ENCODE measurements at places on chromosomes 5 and 9.

DNA sequence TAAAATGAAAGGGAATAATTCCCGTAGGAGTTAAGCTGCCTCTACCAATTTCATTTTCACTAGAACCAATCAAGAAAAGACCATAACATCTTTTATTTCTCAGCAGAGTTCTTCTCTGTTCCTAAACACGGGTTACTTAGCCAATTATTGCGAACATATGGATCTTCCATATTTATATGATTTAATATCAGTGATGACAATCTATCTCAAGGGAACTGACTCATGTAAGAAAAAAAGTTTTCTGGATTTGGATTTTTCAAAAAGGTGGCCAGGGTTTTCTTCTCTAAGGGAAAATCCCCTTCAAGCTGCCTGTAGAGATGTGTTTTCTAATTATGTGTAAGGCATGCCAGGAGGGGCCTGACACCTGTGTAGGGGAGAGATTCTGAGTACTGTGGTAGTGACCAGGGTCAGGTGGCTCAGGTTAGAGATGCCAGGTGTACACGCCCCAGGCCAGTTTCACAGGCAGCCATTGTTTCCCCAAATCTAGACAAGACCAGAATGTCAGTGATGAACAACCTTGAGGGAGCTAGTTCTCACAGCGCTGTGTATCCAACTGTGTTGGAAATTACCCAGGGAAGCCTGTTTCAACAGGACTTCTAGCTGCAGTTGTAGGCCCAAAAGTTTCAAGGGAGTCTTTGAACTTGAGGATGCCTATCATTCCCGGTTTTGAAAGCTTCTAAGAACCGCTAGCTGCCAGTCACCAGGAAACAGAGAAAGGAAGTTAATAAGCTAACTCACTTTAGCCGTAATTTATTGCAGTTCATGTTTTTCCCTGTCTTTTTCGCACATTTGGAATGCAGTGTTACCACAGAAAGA is 572.5 kb upstream of the RGMB start:
- no peak for DNase-seq

DNA sequence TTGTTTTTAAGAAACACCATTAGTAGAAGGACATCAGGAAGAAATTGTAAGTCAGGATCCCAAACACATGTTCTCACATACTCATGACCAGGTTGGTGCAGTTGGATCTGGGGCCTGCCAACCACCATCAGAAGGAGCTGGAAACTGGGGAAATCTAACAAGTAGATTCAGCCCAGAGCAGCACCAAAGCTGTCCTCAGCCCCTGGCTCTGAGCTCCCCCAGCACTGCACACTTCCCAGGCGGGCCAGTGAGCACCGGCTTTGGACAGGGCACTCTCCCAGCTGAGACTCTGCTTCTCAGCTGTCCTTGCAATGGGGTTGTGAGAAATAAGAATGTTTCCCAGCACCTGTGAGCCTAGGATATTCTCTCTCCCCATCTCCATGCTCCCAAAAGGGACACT is 162.5 kb downstream of the PAX5 start:
- no peak for DNase-seq

DNA sequence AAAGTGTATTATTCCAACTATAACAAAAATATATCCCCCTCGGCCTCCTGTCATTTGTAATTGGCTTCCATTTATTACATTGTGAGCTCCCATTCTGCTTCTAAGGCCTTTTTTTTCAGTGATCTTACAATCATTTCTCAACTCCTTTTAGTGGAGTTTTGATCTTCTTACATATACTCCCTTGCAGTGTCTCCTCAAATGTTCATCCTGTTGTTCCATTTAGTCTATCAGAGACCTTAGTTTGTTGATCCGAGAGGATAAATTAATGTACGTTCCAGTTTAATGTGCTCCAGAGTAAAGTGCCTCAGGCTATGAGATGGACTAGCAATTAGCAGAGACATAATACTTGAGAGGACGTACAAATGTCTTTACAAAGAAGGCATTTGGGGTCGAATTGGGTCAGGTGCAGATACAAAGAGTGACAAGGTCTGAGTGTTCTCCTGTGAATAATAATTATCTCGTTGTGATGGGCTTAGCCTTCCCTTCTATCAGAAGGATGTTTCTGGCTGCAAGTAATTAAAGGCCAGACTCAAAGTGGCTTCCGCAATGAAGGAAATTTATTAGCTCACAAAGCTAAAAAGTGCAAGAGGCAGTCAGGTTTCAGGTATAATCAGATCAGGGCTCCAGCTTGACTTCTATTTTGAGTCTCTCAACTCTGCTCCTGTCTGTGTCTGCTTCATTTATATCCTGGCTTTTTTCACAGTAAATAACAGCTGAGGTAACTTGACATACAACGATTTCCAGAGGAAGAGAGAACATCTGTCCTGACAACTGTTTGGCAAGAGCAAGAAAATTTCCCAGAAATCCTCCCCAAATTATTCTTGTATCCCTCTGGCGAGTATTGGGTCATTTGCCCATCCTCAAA is 30.1 kb downstream of the ARRDC3 start:
- no peak for DNase-seq

DNA sequence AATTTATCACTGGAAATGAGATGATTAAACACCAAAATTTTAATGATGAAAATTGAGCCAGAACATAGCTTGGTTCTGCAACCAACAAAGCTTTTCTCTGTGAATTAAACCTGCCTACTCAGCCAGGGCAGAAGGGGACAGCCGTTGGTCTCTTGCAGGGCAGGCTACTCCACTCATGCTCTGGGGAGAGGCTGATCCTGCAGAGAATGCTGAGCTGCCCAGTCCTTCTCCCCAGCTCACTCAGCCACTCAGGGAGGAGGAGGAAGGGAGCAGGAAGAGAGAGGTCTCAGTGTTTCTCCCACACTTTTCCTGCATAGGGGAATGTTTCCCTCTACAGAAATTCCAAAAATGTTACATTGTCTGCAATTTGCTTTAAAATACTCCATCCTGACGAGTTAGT is 40.4 kb upstream of the HMHB1 start:
- no peak for DNase-seq

- DNase-seq: no peak
These were observed 12.2 kb downstream of the GLDC start for GRCh38 chr9:6633378-6633777.

DNA sequence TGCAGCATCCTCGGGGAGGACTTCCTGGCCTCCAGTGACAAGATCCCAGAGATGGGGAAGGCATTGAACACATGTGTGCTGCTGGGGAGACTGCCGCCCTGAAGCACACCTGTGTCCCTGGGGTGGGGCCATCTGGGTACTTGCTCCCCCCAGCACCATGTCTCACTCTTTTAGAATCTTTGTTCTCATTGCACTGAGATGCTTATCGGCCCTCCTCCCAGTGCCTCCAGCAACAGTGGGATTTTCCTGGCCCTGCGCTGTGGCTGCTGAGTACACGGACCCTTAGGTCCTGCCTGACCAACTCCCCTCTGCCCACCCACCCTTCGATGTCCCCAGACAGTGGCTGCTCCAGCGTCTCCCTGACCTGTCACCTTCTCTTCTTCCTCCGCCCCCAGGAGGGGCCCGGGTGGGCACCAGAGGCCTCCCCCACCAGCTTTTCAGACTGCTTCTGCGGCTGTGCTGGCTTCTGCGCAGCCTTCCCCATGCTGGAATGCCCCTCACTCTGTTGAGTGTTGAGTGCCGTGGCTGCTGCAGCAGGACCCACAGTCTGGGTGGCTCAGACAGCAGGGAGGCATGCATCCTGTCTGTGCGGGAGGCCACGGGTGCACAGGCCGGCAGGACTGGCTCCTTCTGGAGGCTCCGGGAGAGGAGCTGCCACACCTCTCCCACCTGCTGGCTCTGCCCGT is 145.9 kb upstream of the IRX2 start:
- no peak for DNase-seq

GRCh38 chr9:79213417-79214125 is 358.2 kb upstream of the TLE4 start:
- no peak for DNase-seq

DNA sequence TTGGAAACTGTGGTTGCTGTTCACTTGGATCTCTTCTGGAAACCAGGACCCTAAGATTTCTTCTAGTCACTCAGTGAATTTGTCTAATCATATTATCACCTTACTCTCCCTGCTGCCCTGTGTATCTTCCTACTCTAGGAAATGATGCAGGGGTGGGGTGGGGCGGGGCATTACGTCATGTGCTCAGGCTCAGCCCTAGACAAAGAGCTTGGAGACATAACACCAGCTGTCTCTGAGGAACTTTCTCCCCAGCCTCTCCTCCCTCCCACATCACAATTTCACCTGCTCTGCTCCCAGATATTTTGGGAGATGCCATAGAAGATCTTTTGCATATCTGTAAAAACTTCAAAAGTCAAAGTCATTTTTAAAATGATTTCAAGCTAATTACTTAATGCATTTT is 470.4 kb downstream of the ZSWIM6 start:
- no peak for DNase-seq

- DNase-seq: no peak
These were observed 30.7 kb downstream of the UHRF2 start for GRCh38 chr9:6443661-6444060.

DNA sequence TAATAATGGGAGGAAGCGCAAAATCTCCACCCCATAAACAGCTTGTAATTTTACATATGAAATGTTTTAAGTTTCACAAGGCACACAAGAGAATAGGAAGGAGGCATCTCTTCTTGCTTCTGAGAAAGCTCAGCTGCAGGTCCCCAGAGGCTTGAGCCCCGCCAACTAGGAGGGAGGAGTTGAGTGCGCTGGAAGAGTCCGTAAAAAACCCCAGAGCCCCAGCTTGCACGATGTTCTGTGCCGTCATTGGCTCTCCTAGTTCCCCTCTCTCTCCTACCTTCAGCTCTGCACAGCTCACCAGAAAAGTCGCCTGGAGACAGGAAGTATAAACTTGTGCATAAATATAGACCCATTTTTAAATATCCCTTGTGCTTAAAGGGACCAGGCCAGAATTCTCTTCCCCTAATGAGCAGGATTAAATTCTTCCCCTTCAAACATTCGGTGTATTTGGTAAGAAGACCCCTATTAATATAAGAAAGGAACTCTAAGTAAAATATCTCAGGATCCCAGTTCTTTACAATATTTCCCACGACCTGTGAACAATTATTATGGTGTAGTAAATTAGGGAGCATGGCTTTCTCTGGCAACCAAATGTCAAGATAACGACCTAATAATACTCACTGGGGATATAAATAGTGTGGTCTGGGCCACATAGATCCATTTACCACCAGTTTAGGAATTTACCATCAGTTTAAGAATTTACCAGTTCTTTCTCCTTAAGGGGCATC is 13.7 kb downstream of the GLRX start:
- no peak for DNase-seq

DNA sequence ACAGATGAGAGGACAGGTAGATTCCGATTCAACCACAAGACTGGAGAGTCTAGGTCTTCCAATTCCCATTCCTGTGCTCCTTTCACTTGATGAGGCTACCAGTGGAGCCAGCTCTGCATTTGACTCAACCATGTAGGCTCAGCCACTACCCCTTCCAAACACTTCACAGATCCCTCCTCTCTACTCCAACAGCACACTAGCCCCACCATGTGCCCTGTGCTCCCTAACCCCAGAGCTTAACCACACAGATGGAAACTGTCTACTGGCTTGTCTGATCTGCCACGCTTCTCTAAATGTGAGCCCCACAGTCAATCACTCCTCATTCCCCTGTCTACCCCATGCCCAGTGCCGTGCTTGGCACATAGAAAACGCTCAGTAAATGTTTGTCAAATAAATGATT is 508.2 kb downstream of the CDK5RAP2 start:
- DNase-seq: no peak

DNA sequence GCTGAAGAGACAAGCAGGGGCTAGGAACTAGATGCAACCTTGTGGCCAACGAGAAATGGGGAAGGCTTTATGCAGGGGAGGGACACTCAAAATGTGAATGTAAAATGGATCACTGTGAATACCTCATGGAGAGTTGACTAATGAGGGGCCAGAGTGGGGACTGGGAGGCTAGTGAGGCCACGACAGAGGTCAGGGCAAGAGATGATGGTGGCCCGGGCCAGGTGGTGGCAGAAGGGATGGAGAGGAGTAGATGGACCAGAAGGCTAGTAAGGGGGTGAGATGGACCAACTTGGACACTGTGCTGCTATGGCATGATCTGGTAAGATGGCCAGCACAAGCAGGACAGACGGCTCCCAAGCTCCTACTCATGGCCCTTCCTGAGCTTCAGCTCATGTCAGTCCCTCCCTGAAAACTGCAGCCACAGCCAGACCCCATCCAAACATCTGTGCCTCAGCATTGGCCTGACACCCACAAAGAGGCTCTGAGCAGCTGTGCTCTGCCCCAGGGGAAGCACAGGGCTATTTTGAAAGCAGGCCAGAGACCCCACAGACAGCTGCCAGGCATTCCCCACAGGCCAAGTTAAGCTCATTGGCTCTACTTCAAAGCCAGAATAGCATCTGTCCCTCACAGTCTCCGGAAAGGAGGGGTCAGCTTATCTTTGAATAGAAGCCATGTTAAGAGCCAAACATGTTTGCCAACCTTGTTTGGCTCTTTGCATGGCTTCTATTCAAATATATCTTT is 22.1 kb downstream of the P4HA2 start:
- DNase-seq: no peak

- DNase-seq: no peak
These were observed 229.3 kb downstream of the GOLPH3 start for GRCh38 chr5:31944684-31945445.

GRCh38 chr9:27460226-27461023 is 63.7 kb upstream of the IFNK start:
- no peak for DNase-seq

GRCh38 chr5:167049771-167050567 is 1241.5 kb upstream of the WWC1 start:
- DNase-seq: no peak

GRCh38 chr9:34744295-34745221 is 34.6 kb upstream of the CCL21 start:
- peak; percentile 13 for DNase-seq

GRCh38 chr5:170161069-170161468 is 55.4 kb downstream of the FOXI1 start:
- no peak for DNase-seq

DNA sequence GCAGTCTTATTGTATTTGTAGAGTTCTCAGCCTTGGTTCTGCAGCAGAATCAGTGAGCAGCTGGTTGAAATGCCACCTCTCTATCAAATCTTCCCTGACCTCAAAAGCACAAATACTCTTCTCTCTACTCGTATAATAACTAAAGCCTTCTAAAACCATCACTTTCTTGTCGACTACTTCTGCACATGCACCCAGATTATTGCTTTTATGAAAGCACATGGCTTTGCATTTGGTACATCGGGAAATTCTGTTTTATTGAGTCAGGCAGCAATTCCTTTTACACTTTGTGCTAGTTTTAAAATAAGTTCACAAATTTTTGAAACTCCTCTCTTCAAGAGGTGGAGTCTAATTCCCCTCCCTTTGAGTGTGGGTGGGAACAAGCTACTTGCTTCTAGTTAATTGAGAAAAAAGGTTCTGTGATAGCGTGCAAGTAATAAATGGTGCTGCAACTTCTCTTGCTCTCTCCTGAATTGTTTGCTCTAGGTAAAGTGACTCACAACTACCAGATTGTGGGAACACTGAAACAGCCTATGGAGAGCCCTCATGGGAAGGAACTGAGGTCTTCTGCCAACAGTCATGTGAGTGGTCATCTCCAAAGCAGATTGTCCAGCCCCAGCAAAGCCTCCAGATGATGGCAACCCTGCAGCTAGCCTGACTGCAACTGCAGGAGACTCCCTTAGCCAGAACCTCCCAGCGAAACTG is 66.0 kb upstream of the TAF1L start:
- peak; percentile 39 for DNase-seq
